RWPE2 (cell line): ENCODE measurements at places on chromosomes 4 and X.

DNA sequence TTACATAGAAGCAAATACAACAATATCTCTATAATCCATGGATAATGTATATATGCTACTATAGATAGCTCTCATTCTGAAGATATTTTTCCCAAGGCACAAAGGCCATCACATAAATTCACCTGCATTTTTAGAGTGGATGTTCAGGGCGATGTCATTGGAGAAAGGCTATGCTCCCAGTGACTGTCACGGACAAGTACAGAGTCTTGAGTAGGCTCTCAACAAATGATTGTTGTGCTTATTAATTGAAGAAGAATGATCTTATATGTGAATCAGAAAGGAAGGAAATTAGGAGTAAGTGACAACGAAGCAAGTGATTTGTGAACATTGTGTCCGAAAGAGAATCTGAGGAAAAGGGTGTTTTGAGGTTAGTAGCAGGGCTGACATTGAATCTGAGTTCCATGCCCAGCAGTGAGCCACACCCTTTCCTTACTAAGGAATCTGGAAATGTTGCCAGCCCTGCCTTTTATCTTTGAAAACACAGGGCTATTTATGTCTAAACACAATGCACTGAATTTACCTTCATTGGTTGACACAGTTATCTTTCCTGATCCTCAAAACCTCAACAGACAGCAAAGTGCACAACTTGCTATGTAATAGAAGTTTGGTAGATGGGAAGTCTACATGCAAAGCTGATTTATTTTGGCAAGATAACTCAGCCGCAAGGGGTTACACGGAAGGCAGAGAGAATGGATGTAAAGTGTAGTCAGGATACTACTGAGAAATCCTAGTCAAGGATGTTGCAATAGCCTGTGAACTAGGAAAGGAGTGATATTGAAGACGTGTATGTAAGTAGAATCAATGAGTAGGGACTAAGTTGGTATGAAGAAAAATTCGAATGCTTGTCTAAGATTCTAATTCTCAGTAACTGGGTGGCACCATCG is 50.4 kb downstream of the SORBS2 start:
- no peak for DNase-seq

DNA sequence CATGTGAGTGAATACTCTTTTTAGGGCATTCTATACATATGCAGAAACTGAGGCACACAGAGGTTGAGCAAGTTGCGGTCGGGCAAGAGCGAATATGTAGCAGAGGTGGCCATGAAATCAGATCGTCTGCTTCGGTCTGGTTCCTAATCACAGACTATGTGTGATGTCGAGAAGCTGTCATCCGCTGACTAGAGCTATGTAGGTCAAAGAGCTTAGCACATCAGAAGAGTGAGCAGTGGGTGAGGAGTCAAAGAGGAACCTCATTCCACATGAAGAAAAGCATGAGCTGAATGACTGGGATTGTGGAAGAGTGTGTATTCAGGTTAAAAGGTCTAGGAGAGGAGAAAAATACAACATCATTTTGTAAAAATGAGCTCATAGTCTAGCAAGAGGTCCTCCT is 19.0 kb downstream of the GAB3 start:
- no peak for DNase-seq

DNA sequence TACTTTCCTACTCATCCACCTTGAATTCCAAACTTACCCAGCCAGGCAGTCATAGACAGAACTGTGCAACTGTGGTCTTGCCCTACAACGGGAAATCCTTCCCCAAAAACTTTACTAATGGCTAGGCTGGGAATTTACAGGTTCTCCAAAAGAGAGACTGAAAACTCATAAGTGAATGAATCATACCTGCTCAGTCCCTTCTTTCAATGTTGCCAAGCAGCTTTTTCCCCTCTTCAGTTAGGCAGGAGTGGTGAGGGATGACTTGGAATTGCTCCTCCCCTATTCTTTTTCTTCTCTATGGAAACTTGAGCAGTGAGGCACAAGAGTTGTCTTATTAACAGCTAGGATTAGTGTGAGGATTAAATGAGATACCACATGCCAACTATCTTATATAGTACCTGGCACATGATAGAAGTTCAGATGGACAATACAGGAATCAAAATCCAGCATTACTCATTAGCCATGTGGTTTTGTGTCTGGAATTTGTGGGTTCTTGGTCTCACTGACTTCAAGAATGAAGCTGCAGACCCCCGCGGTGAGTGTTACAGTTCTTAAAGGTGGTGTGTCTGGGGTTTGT is 105.9 kb downstream of the TEX13A start:
- DNase-seq: no peak

GRCh38 chr4:6888506-6889071 is 21.0 kb upstream of the TBC1D14 start:
- DNase-seq: no peak

GRCh38 chr4:170089668-170090351 is at the start of gene AADAT:
AADAT (minus strand) TSS chr4:170089956; CDS start chr4:170089690, 266 bp downstream.
- peak; percentile 77 for DNase-seq
